ENCODE measurements at places on chromosomes 16 and 17. TPM values are rescaled to one million over a fixed set of nuclear protein-coding genes. Genes with fewer than 3 reads are reported as not detected.

The GRAPL gene
- total RNA-seq, result not detected

The OR1A1 gene
- not detected for total RNA-seq

The RNF112 gene
- total RNA-seq, result not detected

DNA sequence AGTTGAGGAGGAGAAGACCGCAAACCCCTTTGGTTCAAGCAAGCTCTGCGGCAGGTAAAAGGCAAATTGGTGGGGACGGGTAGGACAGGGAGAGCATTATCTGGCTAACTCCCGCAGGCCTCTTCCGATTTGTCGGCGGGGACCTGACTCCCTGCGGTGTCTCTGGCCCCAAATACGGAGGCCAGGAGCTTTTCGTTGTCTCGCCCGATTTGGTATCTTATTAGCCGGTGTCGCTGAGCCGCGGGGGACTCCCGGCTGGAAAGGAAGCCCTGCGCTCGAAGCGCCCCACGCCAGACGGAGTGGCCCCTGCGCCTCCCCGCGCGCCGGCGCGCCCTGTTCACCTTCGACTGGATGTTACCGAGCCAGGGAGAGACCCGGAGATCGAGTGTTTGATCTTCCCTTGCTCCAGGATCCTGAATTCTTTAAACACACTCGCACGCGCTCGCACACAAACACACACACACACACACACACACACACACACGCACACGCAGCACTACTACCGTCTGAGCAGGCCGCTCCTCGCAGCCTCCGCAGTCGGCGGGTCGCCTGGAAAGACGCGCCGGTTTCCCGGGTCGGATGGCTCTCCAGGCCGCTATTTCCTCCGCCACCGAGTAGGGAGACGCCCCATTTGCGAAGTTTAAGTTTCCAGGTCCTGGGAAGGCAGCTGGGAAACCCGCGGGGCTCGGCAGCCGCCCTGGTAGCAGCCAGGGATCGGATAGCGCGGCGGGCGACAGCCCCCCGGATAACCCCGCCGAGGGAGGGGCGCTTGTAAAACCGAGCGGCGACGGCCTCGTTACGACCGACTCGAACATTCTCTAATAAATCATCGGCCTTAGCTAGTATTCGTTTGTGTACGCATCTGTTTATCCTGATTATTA is 3.3 kb downstream of the PRAC1 start:
- DNase-seq, result no peak

GRCh38 chr16:81521141-81521626 is 76.6 kb downstream of the CMIP start:
- DNase-seq, result no peak

- DNase-seq, result no peak
Observed at GRCh38 chr16:86033016-86033474, 134.1 kb downstream of the IRF8 start.

DNA sequence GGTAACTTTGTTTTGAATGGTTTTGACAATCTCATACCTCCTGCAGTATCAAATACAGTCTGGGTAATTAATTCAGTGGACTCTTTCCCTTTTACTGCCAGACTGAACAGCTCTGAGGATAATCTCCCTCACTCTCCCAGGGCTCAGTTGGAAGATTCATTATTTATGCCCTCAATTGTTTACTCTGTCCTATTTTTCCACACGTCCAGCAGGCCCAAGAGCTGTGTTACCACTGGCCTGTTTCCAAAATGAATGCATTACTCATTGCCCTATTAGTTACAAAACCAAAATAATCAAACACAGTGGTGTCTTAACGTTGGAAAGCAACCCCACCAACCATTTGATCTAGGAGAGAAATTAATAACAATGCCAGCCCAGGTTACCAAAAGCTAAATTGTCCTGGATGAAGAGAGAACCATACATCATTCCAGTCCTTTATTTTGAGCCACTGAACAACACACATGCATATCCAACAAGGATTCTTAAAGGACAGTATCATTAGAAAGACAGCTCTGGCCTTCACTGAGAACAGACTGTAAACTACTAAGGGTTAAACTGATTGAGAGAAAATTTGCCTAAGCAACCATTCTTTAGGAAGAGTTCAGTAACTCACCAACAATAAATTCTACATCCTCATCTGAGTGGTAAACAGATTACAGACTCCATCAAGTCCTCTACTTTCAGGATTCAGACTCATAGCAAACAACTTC is 34.5 kb downstream of the FAM222B start:
- DNase-seq, result peak; percentile 53

GRCh38 chr16:1696863-1697262 is 9.1 kb upstream of the MAPK8IP3 start:
- DNase-seq, result no peak

DNA sequence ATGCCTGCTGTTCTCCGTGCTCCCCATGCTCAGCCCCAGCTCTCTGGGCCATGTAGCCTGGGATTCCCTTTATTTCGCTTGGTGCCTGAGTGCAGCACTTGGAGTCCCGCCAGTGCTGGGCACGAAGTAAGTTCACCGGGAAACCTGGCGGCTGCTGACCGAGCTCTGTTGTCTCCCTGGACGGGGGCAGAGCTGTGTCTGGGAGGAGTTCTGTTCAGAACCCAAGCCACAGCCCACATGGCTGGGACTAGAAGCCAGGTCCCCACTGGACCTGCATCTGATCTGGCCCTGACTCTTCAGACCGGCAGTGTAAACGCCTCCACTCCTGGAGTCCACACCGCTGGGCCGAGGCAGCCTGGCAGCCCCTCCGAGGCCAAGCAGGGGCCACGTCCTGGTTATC is 37.5 kb upstream of the CIBAR2 start:
- DNase-seq, result no peak

GRCh38 chr17:17305281-17305801 is 2.2 kb downstream of the NT5M start:
- DNase-seq, result no peak

- no peak for DNase-seq
Observed at GRCh38 chr17:28667870-28668269, 5.9 kb downstream of the SUPT6H start.

GRCh38 chr17:64632194-64632593 is 29.9 kb downstream of the SMURF2 start:
- DNase-seq, result no peak

- no peak for DNase-seq
Observed at GRCh38 chr16:5504064-5504781, 406.6 kb upstream of the EEF2KMT start.

DNA sequence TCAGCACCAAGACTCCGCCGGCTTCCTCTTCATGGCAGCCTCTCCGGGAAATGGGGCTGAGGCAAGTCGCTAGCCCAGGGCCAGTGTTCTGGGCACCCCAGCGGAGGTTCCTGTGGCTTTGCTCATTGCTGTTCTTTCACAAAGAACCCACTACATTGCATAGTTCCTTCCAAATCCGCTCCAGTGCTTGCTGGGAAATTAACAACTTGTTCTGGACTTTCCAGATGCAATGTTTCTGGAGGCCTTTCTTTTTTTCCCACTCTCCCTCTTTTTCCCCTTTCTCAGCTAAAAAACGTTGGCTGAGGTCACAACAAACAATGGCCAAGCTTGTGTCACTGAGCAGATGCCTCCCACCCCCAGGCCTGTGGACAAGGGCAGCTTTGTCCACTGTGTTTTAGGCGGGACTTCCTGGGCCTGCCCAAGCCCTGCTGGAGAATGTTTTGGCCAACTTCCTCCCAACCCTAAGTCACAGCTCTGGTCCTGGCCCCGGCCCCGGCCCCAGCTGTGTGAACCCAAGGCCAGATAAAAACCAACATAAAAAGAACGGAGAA is 131.5 kb upstream of the RCVRN start:
- DNase-seq, result no peak

GRCh38 chr17:27721797-27722196 is 78.5 kb downstream of the NOS2 start:
- no peak for DNase-seq
